T-helper 9 cell (primary cell): ENCODE measurements at places on chromosomes 16 and 17.

DNA sequence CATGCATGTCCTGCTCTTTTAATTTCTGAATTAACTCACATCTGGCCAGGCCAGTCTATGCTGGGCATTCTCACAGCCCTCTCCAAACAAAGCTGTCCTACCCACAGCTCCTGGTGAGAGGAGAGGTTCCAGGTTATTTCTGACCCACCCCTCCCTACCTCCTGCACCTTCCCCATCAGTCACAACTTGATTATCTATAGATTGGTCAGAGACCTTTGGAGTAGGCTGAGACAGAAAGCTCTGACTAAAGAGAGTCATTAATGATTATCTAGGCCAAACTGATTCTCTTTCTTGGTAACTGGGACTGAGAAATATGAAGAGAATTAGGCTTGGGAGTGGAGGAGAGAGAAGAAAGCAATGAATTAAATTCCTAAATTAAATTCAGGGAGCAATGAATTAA, 1.4 kb upstream of the KRT222 start:
- no peak for DNase-seq

DNA sequence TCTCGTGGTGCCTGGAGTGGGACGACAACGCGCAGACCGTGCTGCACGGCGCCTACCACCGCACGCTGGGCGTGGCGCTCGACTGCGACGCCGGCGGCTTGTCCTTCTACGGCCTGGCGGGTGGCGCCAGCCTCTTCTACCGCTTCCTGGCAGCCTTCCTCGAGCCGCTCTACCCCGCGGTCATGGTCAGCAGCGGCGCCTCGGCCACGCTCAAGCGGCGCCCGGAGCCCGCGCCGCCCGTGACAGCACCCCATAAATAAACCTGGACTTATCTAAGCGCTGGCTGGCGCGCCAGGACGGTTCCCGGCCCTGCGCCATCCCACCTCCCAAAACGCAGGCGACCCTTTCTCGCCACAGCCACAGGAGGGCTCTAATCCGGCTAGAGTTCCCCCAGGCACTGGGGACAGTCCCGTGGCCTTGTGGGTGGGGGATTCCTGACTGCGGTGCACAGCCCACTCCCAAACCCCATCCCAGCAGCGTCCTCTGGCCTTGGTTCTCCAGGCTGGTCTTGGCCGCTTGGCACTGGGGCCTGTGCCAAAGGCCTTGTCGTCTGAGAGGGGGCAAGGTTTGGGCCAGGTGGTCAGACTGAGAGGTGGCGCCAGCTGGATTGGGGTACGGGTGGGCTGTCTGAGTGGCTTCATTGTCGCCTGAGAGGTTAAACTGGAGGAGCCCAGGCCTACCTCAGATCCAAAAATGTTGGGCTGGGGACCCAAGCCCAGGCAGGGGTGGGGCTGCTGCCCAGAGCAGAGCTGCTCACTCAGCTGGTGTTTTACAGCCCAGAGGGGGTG, 10.1 kb upstream of the SLC16A5 start:
- peak; percentile 23 for DNase-seq

DNA sequence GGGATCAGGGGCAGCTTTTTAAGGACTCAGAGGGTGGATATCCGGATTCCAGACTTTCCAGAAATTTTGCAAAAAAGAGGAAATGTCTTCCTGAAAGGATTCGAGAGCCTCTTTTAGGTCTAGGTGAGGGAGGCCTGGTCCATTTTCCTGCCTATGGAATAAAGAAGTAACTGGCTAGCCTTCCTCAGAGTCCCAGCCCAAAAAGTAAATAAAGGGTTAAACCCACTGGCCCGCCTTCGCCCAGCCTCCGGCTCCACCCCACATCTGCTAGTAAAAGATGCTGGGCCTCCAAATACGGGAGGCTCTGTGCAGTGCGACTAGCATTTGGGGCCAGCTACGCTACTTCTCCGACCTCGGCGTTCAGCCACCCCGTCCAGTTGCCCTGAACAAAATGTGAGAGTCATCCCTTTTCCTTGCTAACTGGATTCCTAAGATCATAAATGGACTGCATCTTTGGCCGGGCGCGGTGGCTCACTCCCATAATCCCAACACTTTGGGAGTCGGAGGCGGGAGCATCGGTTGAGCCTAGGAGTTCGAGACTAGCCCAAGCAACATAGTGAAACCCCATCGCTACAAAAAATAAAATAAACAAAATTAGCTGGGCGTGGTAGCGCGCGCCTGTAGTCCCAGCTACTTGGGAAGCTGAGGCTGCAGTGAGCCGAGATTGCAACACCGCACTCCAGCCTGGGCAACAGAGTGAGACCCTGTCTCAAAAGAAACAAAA, 824 bp upstream of the MPP2 start:
- peak; percentile 36 for DNase-seq

DNA sequence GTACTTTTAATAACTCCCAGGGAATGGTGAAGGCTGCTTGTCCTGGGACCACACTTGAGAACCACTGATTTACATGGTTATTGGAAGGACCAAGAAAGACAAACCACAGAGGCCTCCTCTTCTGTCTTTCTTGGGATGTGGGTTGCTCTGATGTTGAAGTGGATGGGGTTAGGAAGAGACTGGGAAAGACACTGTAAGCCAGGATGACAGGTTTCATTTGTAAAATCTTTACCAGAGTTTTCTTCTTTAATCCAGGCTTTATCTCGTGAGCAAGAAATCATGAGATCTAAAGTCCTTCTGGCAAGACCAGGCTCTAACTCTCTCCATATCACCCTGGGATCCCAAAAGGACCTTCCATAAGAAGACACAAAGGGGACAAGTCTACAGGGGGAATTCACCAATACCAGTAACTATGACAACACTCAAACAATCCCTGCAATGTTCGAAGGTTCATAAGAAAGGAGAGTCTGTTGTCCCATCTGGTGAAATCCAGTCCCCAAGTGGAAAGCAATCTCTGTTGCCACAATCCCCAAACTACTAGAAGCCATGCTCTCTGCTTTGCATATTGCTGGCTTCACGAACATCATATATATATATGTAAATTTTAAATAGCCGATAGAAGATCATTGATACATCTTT, 44.8 kb upstream of the CDRT4 start:
- DNase-seq, result no peak

DNA sequence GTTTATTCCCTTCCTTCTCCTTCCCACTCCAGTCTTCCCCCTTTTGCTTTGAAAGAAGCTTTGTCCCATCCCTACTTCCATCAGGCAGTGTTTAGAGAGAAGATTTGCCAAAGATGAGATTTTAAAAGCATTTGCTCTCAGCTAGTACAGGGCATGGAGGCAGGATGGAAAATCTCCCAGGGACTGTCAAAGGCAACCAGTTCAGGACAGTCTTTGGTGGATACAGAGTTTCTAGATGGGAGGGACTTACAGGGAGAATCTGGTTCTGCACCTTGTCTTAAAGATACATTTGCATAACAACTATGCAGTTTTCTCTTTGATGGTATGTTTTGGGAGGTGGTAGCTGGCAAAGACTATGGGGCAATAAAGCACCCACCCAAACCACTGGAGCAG, 26.2 kb downstream of the CHD9 start:
- no peak for DNase-seq

DNA sequence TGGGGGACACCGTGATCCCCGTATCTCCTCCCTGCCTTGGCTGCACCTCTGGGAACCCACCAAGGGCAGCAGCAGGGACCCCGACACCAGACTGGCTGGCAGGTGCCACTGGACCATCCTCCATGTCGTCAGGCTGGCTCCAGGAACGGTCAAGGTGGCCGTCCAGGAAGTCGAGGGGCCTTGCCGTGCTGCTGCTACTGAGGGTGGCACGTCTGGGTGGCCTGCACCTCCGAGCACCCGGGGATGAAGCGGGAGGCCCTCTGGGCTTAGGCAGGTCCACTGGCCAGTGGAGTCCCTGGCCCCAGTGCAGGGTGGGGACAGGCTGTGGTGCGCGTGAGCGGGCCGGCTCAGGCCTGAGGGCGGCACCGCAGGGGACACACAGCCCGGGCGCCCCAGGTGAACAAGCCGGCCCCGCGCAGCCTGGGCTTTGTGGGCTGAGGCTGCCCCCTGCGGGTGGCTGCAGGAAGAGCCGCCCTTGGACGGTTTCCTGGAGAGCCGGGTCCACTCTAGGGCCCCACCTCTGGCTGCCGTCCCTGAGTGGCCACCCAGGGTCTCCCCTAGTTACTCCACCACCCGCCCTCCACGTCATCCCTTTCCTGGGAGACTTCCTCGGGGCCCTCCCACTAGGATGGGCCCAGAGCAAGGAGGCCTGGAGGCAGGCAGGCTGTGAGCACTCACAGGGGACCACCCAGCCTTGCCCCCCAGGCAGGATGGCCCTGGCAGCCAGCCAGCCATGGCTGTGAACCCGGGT, 42.8 kb upstream of the ZC3H18 start:
- peak; percentile 54 for DNase-seq

DNA sequence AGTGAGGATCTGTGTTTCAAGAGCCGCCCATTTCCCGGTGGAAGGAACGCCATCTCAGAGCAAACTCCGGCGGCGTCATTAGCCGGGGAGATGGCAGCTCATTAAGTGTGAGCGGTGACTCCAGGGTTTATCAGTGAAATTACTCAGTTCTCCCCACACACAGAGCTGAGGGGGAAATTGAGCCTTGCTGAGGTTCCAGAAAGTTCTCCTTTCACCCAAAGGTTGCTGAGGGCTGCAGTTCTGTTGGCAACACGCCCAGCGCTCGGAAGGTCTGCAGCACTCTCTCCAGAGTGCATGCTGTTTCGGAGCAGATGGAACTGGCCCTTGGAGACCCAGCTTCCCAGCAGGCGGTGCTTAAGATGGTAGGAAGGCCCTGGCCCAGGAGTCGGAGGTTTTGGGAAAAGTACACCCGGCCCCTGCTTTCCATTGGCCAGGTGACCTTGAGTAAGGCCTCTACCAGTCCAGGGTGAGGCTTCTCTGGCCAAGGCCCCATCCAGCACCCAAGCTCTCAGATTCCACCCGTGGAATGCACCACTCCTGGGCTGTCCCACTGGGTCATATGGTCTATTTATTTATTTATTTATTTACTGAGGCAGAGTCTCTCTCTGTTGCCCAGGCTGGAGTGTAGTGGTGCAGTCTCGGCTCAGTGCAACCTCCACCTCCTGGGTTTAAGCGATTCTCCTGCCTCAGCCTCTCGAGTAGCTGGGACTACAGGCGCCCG, 167.7 kb upstream of the CIBAR2 start:
- no peak for DNase-seq

DNA sequence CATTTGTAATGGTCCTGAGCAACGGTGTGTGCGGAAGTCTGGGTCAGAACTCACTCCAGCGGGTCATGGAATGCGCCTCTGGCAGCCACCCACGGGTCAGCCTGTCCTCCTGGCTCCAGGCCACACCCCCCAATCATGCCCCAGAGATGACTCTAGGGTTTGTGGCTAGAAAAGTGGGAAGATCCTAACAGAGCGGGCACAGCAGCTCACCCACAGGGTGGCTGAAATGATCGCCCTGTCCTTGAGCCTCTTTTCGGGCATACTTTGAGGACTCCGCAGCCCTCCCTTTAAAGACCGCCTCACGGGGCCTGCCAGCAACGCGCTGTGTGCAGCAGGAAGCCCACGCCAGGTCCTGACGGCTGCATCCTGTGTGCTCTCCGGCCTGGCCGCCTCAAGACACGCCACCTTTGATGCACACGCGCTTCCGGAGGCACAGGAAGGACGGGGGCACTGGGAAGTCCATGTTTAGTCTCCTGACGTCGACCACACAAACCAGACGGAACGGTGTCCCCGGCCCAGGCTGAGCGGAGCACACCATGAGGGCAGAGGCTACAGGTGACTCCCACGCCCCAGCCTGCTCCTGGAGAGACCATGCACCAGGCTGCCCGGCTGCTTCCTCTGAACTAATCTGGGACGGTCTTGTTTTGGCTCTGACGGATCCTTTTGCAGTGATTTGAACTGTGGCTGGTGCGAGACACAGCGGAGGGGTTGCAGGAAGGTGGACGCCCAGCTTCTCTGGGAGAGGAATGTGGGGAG, 92.9 kb downstream of the TBC1D16 start:
- DNase-seq, result no peak

DNA sequence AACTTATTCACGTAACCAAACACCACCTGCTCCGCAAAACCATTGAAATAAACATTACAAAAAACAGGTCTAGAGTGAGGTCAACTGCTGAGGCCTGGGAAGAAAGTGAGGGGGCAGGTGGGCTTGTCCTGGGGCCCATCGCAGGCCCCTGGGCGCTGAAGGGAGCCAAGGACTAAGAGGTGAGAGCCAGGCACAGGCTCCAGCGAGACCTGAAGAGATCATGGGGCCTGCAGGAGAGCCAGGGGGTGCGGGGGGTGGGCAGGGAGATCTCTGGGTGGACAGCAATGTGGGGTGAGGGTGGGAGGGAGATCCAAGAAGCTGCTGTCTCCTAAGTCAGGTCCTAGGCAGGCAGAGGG, 7.9 kb downstream of the ARHGAP27 start:
- DNase-seq, result no peak

DNA sequence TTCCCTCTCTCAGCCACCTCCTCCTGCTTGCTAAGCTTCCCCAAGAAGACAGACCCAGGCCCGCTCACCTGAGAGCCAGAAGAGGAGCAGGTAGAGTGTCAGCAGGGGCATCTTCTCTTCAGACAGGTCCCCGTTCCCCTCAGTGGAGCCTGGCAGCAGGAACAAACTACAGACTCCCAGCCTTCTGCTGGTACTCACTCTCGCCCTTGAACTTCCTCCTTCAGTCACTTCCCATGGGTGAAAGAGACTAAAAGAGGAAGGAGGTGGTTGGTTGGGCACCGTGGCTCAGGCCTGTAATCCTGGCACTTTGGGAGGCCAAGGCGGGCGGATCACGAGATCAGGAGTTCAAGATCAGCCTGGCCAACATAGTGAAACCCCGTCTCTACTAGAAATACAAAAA, at the start of gene CD300LF:
Gene CD300LF, minus strand, starts transcription at position 168 of the 400 bp plus-strand sequence. Its CDS starts 57 bp downstream, at position 111.
- DNase-seq, result no peak

DNA sequence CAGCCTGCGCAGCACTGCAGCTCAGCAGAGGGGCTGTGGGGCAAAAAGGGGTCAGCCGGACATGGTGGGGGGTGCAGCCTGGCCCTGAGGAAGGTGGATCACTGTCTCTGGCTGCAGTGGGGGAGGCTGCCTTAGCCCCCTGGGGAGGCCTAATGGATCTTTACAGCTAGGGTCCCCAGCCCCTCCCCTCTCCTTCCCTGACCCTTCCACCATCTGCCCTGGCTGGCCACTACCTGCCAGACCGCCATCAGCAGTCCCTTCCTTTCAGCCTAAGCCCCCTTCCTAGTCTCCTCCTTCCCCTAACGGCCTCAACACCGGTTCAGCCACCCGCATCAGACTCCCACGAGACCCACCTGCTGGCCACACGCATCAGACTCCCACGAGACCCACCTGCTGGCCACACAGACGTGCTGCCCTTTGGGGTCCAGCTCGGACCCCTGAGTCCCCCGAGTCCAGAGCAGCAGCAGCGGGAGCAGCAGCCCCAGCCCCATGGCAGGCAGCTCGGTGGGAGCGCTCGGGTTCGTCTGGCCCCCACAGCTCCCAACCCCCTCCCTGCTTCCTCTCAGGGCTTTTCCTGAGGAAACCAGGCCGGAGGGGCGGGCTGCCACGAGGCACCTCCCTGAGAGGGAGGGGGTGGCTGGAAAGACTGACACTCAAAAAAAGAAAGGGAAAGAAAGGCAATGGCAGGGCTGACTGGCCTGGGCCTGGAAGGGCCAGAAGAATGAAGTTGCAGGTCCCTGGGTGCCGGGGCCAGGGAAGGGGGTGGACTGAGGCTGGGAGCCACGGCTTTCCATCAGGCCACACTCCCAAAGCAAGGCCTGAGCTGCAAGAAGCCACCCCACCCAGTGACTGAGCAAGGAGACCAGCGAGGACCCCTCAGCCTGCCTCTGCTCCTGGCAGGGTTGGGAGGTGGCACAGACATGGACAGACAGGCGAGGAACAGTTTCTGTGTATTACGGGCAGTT, at the start of gene SCARF1:
Gene SCARF1, minus strand, starts transcription at position 526 of the 965 bp plus-strand sequence. Its CDS starts 35 bp downstream, at position 491.
- DNase-seq, result no peak
